GM20000 (cell line): ENCODE measurements at places on chromosomes 5 and 9.

GRCh38 chr5:146041180-146041789 lies 64.1 kb downstream of the PLAC8L1 start:
- DNase-seq, result no peak

GRCh38 chr9:99020786-99021436 lies 77.2 kb downstream of the COL15A1 start:
- no peak for DNase-seq

DNA sequence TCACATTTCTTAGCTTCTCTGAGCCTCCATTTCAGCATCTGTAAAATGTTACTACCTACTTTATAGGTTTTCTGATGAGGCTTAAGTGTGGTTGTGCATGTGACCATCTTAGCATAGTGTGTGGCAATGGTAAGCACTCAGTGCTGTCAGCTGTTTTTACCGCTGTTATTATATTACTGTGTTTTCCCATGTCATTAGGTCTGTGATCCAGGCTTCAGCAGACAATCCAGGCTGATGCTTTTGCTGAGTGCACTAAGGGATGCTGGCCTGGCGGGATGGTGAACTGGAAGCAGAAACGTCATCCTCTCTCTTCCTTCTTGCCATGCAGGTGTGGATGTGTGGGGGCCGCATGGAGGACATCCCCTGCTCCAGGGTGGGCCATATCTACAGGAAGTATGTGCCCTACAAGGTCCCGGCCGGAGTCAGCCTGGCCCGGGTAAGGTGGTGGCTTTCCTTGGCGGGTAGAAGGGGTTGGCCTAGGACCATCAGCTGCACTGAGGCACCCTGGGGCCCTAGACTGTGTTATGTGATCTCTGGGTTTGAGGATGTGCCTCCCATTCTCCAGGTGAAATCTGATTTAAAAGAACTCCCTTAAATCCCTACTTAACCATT lies 41.9 kb upstream of the SAP30L start:
- DNase-seq, result no peak

- no peak for DNase-seq
These were observed 4.8 kb downstream of the C5orf15 start for GRCh38 chr5:133963493-133964128.

GRCh38 chr9:111152614-111153406 lies 114.5 kb upstream of the LPAR1 start:
- no peak for DNase-seq

DNA sequence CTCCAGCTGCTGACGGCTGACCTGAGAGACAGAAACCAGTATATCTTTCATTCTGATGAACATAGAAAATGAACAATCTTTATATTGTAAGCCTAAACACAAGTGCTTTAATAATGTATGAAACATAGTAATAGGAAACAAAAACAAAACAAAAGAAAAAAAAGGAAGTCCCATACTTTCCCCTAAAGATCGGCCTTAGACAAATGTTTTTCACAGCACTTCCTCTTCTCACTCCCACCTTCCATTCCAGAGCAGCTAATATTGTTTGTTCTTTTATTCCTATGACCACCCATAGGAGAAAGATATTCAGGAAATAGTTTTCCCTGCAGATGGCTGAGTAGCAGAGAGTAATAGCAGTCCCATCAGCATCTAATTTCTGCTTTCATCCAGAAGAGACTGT lies 194.4 kb upstream of the SLC27A6 start:
- DNase-seq, result no peak

DNA sequence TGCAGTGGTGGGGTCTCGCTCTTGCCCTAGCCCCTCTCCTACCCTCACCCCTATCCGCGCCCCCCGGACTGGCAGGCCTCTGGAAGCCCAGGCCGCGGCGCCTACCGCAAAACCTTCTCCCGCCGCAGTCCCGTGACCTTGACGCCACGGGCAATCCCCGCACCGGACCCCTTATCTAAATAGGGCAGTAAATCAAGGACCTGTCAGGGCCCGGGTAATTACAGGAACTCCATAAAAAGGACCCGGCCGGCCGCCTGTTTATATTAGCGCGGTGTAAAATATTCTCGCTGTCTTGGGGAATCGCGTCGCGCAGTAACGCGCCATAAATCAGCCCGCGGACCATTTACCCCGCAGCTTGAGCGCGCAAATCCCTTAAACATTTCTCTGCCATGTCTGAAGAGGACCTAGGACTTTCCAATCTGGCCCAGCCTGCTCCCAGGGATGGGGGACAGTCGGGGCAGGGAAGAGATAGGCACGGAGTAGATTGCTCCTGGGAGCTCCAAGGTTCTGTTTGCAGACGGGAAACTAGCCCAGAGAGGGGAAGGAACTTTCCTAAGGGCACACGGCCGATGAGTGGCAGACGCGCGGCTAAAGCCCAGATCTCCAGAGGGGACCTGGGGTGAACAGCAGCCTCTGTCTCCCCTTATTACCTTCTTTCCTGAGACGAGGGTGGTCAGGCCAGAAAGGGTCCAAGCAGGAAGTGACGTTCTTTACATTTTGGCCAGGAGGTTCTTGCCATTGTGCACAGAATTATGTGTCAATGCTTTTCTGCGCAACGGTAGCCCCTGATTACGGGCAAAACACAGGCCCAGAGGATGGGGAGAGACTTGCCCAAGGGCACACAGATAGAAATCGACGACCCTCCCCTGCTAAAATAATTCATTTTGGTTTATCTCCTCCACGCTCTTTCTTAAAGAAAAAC lies 4.8 kb upstream of the HAND1 start:
- no peak for DNase-seq

DNA sequence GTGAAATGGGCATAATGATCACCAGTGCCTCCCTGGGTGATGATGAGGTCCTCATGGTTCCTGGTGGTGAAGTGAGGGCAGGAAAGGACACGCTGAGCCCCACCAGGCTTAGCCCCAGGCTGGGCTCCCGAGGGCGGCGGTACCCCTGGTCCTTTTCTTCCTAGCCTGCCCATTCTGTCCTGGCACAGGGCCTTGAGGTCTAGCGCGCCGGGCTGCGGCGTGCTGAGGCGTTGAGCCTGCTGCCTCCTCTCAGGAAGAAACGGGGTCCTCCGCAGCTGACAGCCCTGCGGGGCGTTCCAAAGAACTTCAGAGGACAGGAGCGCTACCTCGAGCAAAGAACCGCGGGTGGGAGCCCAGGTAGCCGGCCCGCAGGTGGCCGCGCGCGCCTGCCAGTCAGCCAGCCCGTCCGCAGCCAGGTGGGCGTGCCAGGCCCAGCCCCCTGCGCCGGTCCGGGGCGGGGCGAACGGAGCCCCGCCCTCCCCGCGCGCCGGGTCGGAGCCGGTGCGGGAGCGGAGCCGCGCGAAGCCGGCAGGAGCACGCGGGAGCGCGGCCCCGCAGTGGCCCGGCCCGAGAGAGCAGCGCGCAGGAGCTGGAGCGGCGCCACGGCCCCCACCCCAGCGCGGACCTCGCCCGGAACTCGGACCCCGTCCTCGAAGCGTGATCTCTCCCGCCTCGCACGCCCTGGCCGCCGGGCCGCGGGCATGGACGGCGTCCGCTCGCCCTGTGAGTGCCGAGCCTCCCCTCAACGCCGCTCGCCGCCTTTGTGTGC lies at the start of gene WNK2:
Gene WNK2 (plus strand): TSS at position 477 of the 769 bp plus-strand sequence. CDS start 791 bp downstream, outside the sequence.
- peak; percentile 76 for DNase-seq
